ENCODE measurements at places on chromosomes 3 and 15. TPM values are rescaled to one million over a fixed set of nuclear protein-coding genes. Genes with fewer than 3 reads are reported as not detected.

DUOXA1 gene
- total RNA-seq, result 1.3 TPM

CCR9 gene
- total RNA-seq, result not detected

CPB1 gene
- total RNA-seq, result not detected

RFX7 gene
- 4.7 TPM for total RNA-seq

TGM5 gene
- total RNA-seq, result not detected

CLRN1 gene
- total RNA-seq, result not detected

MAP1A gene
- 1.0 TPM for total RNA-seq

THAP10 gene
- total RNA-seq, result 5.9 TPM

DPH6 gene
- 6.9 TPM for total RNA-seq

GPR171 gene
- total RNA-seq, result not detected

SLC35A5 gene
- 17.7 TPM for total RNA-seq

GOLGA8Q gene
- total RNA-seq, result not detected

RASGRP1 gene
- total RNA-seq, result not detected

CLDN16 gene
- not detected for total RNA-seq

CHST14 gene
- total RNA-seq, result 12.2 TPM

TMEM207 gene
- not detected for total RNA-seq

UNC13C gene
- not detected for total RNA-seq

SNX22 gene
- not detected for total RNA-seq

IMPG2 gene
- total RNA-seq, result 0.17 TPM

EPHB1 gene
- 0.92 TPM for total RNA-seq

SPPL2A gene
- 34.4 TPM for total RNA-seq

TMEM158 gene
- 82.9 TPM for total RNA-seq

UBAP1L gene
- 1.4 TPM for total RNA-seq

MOBP gene
- total RNA-seq, result not detected

CSTA gene
- not detected for total RNA-seq

TAGLN3 gene
- total RNA-seq, result 2.6 TPM

RGMA gene
- total RNA-seq, result 2.5 TPM

CCNB2 gene
- total RNA-seq, result 61.7 TPM

HEMK1 gene
- total RNA-seq, result 22.2 TPM

ESYT3 gene
- 1.6 TPM for total RNA-seq

SQOR gene
- 86.1 TPM for total RNA-seq

IREB2 gene
- 6.5 TPM for total RNA-seq

SLC12A1 gene
- total RNA-seq, result not detected

CAMKV gene
- 0.58 TPM for total RNA-seq

FURIN gene
- total RNA-seq, result 44.2 TPM

LMAN1L gene
- not detected for total RNA-seq

TMA7 gene
- total RNA-seq, result 517 TPM

ILDR1 gene
- 5.6 TPM for total RNA-seq

CADPS gene
- not detected for total RNA-seq

STXBP5L gene
- total RNA-seq, result not detected

TNFSF10 gene
- total RNA-seq, result 1.2 TPM

SYNPR gene
- total RNA-seq, result not detected

GADL1 gene
- not detected for total RNA-seq

CCRL2 gene
- total RNA-seq, result 6.0 TPM

ACKR2 gene
- 1.3 TPM for total RNA-seq

CHRM5 gene
- total RNA-seq, result 0.04 TPM

CYP19A1 gene
- not detected for total RNA-seq

PLA2G4B gene
- total RNA-seq, result 12.2 TPM
